Fibroblast of villous mesenchyme (primary cell): ENCODE measurements at places on chromosomes 13 and 19.

GRCh38 chr13:31361673-31362072, 161.9 kb downstream of the B3GLCT start:
- DNase-seq = peak; percentile 2

GRCh38 chr13:28819735-28820098, 422 bp upstream of the MTUS2 start:
- DNase-seq = peak; percentile 49

DNA sequence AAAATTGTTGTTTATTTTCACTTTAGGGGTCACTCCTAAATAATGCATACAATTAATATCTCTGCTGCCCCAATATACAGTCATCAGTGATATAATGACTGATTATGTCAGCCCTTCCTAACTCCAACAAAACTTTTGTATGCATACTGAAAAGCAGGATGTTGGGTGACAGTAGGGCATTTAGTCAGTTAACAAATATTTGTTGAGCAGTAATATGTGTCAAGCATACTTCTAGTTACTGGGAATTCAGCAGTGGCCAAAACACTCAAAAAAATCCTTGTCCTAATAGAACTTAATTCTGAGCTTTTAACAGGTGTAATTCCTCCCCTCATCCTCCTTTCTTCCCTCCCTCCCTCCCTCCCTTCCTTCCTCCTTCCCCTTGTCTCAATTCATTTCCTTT, 560.7 kb upstream of the KLHL1 start:
- DNase-seq = no peak

DNA sequence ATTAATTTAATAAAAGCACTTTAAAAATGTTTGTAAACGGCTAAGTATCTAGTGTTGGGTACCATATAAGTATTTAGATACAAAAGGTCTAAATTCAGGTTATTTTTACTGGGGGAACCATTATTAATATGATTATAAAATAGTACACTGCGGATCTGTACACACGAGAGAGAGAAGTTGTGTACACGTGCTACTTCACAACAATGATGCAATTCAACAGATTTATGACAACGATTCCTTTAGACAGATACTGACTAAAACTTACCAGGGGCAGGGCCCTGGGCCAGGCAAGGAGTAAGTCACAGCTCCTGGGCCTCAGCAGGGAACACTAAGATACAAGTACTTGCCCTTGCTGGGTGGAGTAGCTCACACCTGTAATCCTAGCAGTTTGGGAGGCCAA, 29.1 kb upstream of the TPTE2 start:
- no peak for DNase-seq

- DNase-seq = no peak
Observed at GRCh38 chr13:63408331-63409189, 1992.9 kb upstream of the PCDH20 start.

DNA sequence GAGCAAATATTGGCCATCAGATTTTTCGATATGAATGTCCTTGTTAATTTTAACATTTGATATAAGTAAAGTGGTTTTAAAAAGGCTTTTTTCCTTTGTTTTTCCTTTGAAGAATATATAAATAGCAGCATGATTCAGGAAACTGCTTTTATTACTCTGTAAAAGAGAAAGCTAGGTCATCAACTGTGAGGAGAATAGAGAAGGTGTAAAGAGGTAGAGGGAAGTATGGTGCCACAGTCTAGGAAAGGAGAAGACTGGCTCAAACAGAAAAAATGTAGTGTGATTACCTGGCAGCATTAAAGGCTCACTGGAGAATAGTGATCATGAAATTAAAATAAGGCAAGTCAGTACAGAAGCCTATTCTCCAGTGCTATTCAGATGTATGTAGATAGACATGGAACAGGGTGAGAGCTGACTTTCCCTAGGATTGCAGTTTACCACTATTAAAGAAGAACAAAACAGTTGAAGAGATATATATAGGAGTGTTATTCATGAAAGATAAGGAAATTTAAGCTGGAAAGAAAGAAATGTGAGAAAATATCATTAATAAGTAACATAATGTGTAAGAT, 1115.9 kb upstream of the PCDH9 start:
- no peak for DNase-seq

DNA sequence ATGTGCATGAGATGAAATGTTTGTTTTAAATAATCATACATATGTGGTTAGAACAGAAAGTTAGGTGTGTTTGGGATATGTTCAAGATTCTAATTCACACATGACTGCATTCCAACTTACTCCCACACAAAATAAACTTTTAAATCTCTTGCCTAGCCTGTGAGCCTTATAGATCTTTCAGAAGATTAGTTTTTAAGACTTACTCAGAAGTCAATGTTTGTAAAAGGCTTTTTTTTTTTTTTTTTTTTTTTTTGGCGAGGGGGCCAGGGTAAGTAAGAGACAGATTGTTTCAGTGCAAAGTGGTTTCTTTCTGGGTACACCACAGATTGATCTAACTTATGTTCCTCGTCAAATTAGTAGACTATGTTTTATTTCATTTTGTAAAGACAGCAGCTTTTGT, 39.1 kb downstream of the GPR180 start:
- DNase-seq = peak; percentile 56

GRCh38 chr19:8057545-8058270, 5.1 kb downstream of the CCL25 start:
- DNase-seq = no peak

GRCh38 chr19:30848636-30849425, 476.6 kb downstream of the ZNF536 start:
- DNase-seq = no peak

DNA sequence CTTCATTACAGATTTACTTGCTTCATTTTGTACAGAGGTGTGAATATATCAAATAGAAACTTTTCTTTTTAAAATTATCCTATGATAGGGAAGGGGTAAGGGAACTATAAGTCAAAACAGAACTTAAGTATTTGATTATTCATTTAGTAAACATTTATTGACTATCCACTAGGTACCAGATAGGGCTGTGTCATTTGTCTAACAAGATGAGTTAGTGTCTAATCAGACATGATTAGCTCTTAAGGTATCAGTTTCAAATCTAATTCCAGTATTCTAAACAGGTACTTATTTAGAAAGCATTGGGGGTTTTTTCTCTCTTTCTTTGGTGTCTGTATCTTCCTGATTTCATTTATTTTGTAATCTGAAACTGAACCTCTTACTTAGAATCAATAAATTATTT, 32.2 kb downstream of the CDADC1 start:
- no peak for DNase-seq
